ENCODE measurements at places on chromosomes 1 and 21.
A peak's percentile ranks its signal among the peaks of the same experiment; 100 is the strongest.

GRCh38 chr1:8197493-8198282, 120.2 kb upstream of the SLC45A1 start:
- peak; percentile 67 for DNase-seq

DNA sequence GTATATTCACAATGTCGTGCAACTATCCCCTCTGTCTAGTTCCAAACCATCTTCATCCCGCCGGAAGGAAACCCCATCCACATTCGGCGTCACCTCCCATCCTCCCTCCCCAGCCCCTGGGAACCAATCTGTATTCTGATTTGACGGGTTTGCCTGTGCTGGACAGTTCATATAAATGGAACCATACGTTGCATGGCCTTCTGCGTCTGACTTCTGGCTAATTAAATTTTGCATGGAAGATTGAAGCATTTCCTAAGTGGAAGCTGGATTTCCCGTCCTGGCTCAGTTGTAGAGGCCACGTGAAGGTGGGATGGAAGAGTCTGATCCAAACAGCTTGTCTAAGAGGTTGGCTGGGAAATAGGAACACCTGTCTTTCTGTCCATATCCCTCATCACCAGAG, 14.6 kb downstream of the SPSB1 start:
- no peak for DNase-seq

DNA sequence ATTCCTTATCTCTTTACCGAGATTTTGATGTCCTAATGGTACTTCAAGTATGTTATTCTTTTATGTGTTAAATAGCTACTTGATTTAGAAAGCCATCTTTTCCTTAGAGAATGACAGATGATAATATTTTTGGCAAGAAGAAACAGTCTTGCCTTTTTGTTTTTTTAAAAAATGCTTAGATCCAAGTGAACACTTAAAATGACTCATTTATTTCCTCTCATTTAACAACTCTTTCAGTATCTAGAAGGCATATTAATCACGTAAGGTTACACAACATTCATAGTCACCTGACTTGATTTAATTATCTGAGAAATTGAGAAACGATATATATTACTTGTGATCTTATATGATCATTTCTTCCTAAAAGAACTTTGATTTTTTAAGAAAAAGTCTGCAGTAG, 52.4 kb downstream of the SUCO start:
- DNase-seq: no peak

GRCh38 chr21:40689840-40690360, 157.1 kb downstream of the DSCAM start:
- DNase-seq: no peak

DNA sequence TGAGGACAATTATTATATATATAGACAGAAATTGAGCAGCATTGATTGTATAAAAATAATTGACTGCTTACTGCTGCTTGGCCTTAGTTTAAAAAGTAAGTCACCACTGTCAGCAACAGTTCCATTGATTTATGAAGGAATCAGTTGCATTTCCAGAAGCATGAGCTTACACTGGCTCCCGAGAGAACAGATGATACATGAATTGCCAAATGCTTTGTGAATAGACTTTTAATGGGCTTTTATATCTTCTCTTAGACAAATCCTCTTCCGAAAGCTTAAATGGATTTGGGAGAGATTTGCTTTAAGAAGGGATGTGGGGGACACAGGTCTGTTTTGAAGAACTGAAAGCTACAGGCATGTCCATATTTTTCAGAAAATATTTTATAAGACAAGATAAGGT, 7.5 kb downstream of the FHAD1 start:
- no peak for DNase-seq

DNA sequence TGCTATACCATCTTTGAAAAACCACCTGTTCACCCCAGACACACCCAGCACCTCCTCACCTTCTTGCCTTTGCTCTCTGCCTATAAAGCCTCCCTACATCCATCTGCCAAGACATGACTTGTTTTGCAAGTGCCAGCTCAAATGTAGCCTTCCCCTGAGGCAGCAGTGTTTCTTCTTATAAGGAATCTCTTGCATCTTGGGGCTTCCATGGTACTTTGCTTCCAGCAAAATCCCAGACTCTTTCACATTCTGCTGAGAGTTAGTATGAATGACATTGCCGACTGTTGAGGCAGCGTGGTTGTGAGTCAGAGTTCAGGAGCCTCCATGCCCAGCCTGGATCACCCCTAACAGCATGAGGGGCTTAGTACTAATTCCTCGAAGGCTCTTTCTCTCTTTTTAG, 217.4 kb upstream of the RUNX1 start:
- no peak for DNase-seq

DNA sequence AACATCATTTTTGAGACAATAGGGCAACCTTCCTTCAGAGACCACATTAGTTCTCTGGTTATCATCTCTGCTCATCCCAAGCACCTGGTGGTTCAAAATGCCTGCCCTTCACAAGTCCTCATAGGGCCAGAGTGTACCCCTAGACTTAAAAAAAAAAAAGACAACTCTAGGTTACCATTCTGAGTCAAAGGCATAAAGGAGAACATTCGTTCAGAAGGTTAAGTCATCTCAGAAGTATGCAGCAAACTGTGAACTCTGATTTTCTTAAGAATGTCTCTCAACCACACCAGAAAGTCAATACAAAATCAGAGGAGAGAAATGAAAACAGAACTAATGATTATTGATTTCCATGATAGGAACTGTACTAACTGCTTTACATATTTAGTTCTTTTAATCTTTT, 9.2 kb upstream of the BEND5 start:
- DNase-seq: no peak

DNA sequence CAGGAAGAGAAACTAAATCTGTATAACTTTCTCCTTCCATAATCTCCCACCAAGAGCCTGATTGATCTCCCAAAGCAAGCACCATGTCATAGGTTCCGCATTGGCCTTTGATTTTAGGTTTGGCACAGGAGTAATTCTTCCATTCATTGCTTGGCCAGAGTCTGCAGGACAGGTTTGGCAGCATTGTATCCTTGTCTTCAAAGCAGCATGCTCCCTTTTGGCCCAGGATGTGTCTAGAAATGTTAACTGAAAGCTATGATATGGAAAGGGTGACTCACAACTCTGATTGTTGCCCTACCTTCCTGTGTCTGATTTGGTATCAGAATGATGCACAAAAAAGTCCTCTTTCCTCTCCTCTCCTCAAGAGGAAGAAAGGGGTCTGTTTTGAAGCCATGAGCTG, 824.3 kb upstream of the PRMT6 start:
- DNase-seq: no peak

GRCh38 chr1:162458236-162458635, 39.4 kb upstream of the UHMK1 start:
- no peak for DNase-seq

- DNase-seq: no peak
Measured at GRCh38 chr21:35873441-35873840, 186.9 kb downstream of the SETD4 start.

- no peak for DNase-seq
Measured at GRCh38 chr1:21674957-21675356, 5.8 kb upstream of the RAP1GAP start.

DNA sequence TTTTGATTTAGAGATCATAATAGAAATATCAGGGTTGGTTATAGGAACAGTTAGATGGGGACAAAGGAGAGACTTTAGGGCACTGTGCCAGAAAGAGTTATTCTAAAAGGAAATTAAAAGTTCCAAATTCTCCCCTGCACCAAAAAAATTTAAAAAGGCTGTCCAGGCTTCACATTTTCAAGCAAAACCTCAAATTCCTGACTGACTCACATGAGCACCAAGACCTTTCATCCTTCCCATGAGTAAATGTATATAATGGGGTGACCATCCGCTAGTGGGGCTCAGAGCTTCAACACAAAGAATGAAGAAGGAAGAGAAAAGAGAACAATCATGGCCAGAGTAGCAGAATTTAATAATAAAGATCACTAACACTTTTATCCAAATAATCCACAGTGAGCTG, 131.6 kb upstream of the MROH9 start:
- DNase-seq: no peak

DNA sequence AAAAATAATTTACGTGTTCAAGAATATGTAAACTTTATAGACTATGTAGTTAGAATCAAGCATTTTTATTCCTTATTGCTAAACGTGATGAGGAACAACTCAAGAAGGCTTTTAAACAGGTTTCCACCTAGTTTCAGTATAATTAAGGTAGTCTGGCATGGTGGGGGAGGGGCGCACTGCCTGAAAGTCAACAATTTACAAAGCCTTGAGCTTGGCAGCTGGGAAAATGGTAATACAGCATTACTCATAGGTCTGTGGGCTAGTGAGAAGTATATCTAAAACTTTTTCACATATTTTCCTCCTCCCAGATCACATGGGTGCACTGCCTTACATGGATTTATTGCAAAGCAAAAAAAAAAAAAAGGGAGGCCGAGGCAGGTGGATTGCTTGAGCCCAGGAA, 75.2 kb downstream of the EVI5 start:
- no peak for DNase-seq

DNA sequence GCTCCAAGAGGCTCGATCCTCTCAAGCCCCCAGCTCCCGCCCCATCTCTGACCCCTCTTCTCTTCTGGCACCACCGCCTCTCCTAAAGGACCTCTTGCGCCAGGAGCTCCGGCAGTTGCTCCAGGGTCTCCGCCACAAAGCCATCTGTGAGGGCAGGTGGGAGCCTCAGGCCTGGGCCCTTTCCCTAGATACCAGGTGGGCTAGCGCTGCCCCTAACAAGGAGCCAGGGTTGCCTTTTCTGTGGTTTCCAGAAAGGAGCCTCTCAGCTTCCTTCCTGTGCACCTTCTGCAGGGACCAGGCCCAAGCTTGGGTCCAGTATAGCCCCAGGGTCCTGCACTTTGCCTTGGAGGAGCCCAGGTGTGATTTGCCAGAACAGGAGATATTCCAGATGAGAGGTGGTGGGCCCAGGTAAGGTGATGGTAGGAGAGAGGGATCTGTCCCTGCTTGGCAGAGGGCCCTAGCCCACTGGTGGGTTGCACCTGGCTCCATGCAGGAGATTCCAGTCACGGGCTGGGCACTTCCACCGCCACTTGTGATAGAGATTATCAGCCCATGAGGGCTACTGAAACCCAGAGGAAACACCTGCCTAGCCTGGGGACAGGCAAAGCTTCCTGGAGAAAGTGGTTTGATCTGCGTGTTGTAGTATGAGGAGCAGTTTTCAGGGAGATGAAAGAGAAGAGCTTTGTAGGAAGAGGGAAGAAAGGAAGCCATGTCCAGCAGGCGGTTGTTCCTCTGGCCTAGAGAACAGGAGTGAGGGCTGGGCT, 1.0 kb downstream of the CCDC24 start:
- DNase-seq: no peak

DNA sequence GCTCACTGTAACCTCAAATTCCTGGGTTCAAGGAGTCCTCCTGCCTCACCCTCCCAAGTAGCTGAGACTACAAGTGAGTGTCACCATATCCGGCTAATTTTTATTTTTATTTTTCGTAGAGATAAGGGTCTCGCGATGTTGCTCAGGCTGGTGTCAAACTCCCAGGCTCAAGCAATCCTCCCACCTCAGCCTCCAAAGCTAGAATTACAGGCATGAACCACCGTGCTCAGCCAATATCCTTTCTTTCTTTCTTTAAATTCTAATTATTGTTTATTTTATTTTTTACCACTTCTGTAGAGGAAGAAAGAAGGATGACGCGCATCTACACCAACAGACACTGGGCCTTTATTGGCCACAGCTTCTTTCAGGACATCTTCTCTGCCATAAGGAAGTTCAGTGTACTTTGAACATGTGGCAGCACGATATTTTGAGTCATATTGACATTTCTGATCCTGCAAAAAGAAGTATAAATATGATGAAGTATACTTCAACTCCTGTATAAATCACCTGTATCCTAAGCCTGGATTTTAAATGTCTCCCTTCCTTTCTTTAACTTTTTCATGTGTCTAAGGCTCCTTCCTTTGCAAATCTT, 15.8 kb downstream of the CTSS start:
- no peak for DNase-seq

GRCh38 chr21:33897098-33897497, 18.5 kb downstream of the ATP5PO start:
- DNase-seq: no peak

GRCh38 chr1:115685029-115685705, 43.4 kb downstream of the VANGL1 start:
- no peak for DNase-seq

GRCh38 chr1:225877580-225877979, 4.6 kb downstream of the TMEM63A start:
- peak; percentile 77 for DNase-seq

DNA sequence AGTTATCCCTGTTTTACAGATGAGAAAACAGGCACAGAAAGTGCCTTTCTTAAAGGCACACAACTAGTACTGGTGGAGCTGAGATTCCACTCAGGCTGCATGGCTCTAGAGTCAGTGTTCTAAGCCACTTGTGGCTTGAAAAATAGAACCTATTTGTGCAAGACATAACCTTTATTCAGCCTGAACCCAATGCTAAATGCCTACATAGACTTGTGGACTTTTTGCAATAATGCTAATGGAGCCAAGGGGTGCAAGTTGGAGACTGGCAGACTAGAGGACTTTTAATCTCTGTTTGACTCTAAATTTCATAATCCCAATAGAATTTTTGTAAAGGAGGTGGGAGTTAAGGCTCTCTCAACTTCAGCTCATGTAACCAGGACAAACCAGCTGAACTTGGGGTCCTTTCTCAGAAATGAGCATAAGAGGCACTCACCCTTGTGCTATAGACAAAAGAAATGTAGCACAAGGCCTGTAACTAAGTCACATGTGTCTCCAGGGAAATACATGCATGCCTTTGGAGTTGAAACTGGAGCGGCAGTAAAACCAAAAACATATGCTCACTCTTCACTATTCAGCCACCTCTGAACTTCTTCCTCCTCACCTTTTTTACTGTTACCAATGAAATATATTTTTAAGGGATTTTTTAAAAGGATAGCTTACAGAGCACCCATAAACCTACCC, 43.0 kb upstream of the AK4 start:
- no peak for DNase-seq

DNA sequence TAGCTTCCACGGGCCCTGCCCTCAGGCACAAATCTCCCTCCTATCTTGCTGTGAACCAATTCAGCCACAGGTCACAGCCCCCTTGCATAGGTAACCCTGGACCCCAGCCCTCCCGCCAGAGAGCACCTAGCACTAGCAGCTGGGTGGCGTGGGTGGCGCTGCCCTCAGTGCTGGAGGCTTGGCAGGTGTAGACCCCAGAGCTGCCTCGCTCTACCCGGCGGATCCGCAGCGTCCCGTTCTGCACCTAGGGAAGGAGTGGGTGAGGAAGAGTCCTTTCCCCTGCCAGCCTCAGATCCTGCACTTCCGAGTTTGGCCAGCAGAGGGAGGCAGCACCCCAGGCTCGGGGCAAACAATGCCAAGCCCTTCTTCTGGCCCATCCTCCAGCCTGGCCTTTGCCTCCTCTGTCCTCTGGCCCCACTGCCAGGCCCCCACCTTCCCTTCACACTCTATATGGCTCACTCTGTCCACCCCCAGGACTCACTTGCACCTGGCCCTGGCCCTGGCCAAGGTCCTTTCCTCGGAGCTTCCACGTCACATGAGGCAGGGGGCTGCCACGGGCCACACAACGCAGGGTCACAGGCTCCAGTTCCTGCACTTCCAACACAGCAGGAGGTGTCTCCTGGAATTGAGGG, 9.0 kb downstream of the IGSF9 start:
- peak; percentile 80 for DNase-seq

GRCh38 chr1:204128464-204128963, 23.3 kb downstream of the ETNK2 start:
- no peak for DNase-seq

- DNase-seq: no peak
Measured at GRCh38 chr1:96524100-96524499, 197.5 kb upstream of the PTBP2 start.

- no peak for DNase-seq
Measured at GRCh38 chr1:240138867-240139266, 47.2 kb downstream of the FMN2 start.

GRCh38 chr1:52542085-52542688, 10.7 kb downstream of the TUT4 start:
- no peak for DNase-seq

- no peak for DNase-seq
Measured at GRCh38 chr1:214009423-214010196, 21.8 kb downstream of the PROX1 start.

Measured in Right ventricle myocardium superior (tissue), 1 donor.